ENCODE measurements at places on chromosomes 5 and 9. TPM values are rescaled to one million over a fixed set of nuclear protein-coding genes. Genes with fewer than 3 reads are reported as not detected.

DNA sequence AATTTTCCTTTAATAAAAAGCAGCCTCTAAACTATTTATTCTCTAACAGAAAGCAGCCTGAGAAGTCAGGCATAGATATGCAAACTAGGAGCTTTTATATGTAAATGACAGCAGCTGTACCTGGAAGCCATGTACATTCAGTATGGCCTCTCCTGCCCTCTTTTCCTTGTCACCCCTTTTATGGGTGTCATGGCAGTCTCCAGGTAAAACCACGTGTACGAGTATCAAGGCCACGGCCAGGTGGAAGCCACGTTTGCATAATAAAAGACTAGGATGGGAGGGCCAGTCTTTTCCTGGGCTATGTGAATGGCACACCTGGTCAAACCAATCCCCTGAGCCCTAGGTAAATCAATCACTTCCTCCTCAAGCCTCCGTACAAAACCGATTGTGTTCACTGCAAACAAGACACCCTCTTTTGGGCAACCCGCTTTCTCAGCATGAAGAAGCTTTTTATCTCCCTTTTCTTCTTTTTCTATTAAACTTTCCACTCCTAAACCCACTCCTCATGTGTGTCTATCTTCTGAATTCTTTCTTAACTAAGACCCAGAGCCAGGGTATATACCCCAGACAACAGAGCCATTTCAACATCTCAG, 419.5 kb upstream of the CTNND2 start:
- no peak for DNase-seq

Gene RAD1
- 35.6 TPM for polyA plus RNA-seq

DNA sequence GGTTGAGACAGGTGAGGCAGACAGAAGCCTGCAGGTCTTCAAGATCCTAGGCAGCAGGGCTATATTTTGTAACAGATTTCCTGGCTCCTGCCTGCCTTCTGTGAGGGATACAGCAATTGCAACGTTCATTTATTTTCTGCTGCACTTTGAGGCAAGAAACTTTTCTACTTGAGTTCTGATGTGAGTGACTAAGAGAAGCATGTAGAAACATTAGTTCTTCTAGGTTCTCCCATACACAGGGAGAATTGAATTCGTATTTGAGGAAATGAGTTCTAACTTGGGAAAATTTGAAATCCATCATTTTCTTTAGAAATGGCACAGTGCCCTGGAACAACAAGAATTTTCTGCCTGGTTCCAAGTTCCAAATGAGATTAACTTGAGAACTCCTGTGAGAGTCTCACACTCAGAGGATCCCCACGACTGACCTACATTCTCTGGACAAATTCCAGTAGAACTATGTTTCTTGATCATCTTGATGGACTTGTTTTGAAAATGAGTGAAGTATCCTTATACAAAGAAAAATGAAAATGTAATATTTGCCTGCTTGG, 15.0 kb downstream of the MAMDC2 start:
- no peak for DNase-seq

DNA sequence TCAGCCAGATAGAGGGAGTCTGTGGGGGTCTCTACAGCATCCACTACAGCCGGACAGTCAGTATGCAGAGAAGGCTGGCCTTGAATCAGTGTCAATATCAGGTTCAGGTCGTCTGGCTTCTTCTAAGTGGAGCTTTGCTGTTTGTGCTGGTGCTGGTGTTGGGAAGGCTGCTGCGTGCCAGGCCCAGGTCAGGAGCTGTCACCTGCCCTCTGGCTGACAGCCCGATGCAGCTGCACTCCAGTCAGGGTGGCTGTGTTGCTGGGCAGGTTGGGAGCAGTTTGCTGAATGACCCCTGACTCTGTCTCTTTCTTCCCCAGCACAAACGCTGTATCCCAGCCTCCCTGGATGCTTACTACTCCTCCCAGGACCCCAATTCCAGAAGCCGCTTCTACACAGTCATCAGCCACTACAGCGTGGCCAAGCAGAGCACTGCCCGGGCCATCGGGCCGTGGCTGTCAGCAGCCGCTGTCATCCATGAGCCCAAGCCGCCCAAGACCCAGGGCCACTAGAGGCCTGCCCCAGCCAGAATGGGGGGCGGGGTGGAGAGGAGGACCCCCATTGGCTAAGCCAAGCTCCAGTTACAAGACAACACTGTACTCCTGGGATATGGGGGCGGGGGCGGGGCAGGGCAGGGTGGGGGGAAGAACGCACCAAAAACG, 61.6 kb downstream of the NSG2 start:
- no peak for DNase-seq

Gene NACC2
- 7.2 TPM for polyA plus RNA-seq

GRCh38 chr9:71692337-71692736, 76.0 kb downstream of the CEMIP2 start:
- no peak for DNase-seq

- DNase-seq = no peak
Observed at GRCh38 chr5:97998941-97999340, 774.5 kb upstream of the RGMB start.

- no peak for DNase-seq
Observed at GRCh38 chr5:86439593-86440110, 178.1 kb upstream of the COX7C start.

Gene C9orf153
- 0.29 TPM for polyA plus RNA-seq

GRCh38 chr5:55773057-55773456, 35.2 kb downstream of the DDX4 start:
- no peak for DNase-seq

DNA sequence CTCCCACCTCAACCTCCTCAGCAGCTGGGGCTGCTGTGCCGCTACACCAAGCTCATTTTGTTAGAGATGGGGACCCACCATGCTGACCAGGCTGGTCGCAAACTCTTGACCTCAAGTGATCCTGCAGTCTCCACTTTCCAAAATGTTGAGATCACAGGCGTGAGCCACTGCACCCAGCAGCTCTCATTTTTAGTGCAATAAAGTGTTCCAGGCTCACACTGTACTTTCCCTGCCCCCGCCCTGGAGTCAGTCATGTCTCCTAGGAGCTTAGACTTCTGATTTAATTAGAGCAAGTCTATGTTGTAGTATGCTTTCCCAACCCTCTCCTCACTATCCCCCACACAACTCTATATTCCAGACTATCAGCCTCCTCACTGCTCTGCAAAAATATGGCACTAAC, 238.0 kb upstream of the ACTBL2 start:
- DNase-seq = no peak

DNA sequence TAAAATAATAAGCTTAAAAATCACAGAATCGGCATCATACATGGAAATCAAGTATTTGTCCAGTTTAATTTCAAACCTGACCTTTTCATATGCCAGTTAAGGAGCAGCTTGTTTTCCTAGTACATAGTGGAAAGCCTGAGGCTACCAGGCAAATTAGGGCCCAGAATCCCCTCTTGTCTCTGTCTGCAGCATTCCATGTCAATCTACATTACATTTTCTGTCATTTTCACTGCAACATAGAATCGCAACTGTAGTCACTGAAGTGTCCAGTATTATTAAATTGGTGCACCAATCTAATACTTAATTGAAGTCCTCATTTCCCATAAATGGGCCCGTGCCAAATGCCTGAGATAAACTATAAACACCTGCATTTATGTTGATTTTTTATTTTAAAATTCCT, 1352.2 kb upstream of the ACO1 start:
- DNase-seq = no peak

DNA sequence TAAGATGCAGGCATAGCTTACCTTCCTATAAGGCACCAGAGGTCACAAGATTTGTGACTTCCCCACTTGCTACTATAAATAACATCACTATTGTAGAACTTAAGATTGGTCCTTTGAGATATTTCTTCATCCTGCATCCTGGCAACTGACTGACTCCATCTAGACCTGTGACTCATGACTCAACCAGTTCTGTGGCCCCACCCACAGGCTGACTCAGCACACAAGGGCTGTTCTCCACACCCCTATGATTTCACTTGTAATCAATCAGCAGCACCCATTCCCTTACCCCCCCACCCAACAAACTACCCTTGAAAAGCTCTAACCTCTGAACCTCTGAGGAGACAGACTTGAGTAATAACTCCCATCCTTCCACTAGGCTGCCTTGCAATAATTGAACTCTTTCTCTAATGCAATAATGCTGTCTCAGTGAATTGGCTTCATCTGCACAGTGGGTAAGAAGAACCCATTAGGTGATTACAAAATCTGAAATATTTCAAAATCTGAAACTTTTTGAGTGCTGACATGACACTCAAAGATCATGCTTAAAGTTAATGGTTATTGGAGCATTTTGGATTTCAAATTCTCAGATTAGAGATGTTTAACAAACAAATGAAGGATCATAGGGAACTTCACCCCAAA, 296.7 kb downstream of the ARL15 start:
- no peak for DNase-seq

- DNase-seq = no peak
Observed at GRCh38 chr9:99387431-99387830, 165.3 kb downstream of the SEC61B start.

GRCh38 chr9:115398313-115398650, 280.3 kb upstream of the TNC start:
- no peak for DNase-seq

Gene TMC1
- 0.95 TPM for polyA plus RNA-seq

DNA sequence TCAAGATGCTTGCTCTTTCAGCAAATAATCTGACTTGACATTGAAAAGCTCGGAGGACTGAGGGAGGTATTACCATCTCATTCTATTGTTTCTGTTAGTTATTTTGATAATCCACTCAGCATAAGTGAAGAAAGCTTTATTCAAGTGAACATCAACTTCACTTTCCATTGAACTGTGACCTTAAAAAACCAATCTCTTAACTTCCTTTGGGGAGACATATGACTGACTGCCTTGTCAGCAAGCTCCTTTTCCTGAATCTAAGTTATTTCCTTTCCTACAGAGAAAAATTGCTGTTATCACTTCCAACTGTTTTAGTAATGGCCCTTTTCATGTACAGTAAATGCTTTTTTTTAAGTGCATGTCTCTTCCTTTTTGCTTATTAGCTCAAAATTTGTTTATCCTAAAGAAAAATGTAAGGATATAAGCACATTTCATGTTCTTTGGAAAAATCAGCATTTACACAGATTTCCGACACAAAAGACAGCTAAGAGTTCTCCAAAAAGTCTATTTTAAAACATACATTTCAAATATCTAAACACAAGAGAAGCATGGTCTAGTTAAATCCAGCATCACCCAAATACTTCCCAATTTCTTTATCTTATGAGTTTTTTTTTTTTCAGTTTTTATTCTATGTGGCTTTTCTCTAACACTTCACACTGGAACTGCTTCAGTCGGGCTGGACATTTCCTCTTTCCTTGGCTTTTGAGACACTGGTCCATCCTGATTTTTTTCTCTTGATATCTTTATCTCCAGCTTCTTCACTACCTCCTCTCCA, 117.9 kb upstream of the DAB2 start:
- DNase-seq = no peak

DNA sequence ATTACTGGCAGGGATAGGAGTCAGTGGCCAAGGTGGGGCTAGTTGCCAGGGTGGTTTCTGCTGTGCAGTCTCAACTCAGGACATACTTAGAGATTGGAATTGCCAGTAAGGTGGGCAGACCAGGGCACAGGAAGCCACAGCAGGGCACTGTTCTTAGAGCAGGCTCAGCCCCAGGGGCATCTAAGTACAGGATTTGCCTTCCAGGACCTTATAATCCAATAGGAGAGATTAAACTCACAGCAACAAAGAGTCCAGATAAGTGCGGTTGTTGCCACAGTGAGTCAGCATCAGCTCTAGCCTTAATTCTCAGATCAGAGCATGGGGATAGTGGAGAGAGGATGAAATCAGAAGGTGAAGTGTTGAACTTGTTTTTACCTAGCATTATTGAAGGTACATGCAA, 265.8 kb upstream of the TRPC7 start:
- no peak for DNase-seq

Gene KCTD16
- polyA plus RNA-seq = 2.3 TPM

GRCh38 chr9:91148306-91148705, 213.4 kb downstream of the AUH start:
- no peak for DNase-seq

DNA sequence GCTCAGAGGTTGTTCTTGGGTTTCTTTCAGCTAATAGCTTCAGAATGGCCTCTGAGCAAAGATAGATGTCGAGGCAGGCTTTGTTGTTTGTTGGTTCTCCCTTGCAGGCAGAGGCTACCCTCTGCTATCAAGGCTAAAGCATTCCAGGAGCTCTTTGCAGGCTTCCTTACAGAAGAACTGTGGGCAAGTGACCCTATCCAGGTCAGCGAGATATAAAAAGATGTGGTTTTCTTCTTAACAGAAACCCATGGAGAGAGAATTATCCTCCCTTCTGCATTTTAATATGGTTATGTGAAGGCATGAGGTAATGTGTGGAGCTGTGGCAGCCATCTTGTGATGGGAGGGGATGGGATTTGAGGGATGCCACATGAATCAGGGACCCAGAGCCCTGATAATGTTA, 67.0 kb downstream of the TLE4 start:
- DNase-seq = no peak

Gene PTGS1
- 3.2 TPM for polyA plus RNA-seq

- no peak for DNase-seq
Observed at GRCh38 chr5:55533521-55534435, 986 bp downstream of the PLPP1 start.

DNA sequence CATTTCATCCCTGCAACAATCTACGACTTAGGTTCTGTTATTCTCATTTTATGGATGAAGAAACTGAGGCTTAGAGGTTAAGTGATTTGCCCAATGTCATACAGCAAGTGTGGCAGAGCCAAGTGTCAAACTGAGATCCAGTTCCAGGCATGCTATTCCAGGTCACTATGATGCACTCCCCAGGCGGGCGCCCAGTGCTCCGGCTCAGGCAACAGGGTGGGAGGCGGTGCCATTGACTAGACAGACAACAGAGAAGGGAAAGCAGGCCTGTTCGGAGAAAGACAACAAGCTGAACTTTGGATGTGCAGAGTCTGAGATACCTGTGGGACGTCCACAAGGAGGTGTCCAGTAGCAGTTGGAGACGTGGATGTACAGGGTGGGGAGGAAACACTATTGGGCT, 10.8 kb upstream of the DDX41 start:
- DNase-seq = no peak

Gene LCN2
- not detected for polyA plus RNA-seq

- no peak for DNase-seq
Observed at GRCh38 chr9:81893929-81894328, 34.3 kb upstream of the SPATA31D4 start.

DNA sequence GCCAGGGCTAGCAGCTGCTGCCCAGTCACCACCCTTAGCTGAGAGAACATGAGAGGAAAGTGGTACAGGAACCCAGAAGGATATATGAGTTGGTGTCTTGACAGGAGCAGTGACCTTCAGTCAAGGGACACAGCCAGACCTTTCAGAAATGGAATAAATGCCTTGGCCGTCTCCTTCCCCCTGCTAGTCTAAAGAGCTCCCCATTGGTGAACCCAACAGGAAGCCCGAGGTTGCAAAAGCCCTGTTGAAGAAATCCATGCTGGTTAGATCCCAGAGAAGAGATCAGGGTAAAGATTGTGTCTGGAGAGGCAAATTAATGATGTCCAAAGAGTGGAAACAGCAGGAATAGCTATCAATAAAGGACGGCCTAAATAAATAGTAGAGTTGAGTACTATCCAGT, 244.5 kb downstream of the NR3C1 start:
- DNase-seq = no peak

Gene HAVCR2
- polyA plus RNA-seq = 11.7 TPM

Gene CCDC192
- 0.79 TPM for polyA plus RNA-seq

Gene SLC45A2
- 0.29 TPM for polyA plus RNA-seq
